Activated T-cell treated with anti-CD3 and anti-CD28 coated beads, Interleukin-2, amount 50 U/mL, for 4 hours (primary cell): ENCODE measurements at places on chromosomes 11 and 22. TPM values are rescaled to one million over a fixed set of nuclear protein-coding genes. Genes with fewer than 3 reads are reported as not detected.

Gene CASP12
- total RNA-seq = 0.23 TPM

Gene PPARA
- 7.0 TPM for total RNA-seq

Gene TESMIN
- 0.55 TPM for total RNA-seq

Gene EPS8L2
- 7.0 TPM for total RNA-seq

Gene KRTAP5-11
- not detected for total RNA-seq

Gene BTBD18
- total RNA-seq = not detected

Gene RBMXL2
- total RNA-seq = not detected

Gene MSANTD2
- total RNA-seq = 9.2 TPM

Gene DERL3
- total RNA-seq = 7.1 TPM

Gene CCDC87
- 0.13 TPM for total RNA-seq
